Mesangial cell (primary cell): ENCODE measurements at places on chromosomes 12 and 14. TPM values are rescaled to one million over a fixed set of nuclear protein-coding genes. Genes with fewer than 3 reads are reported as not detected.

PTPN21 gene
- total RNA-seq: 7.7 and 13.1 TPM in 2 replicates

MLH3 gene
- 10.9 and 12.0 TPM in 2 replicates for total RNA-seq

ABCC9 gene
- total RNA-seq: 0.33 and 1.9 TPM in 2 replicates

ANO6 gene
- 35.8 and 43.5 TPM in 2 replicates for total RNA-seq

TMPRSS12 gene
- not detected in 2 replicates for total RNA-seq

RFLNA gene
- total RNA-seq: 8.6 and 10.6 TPM in 2 replicates

TAS2R13 gene
- 0.38 TPM in 1 of 2 replicates, not detected in the other for total RNA-seq

GPX2 gene
- not detected in 2 replicates for total RNA-seq

ALDH1L2 gene
- 8.3 and 10.0 TPM in 2 replicates for total RNA-seq

MUCL1 gene
- total RNA-seq: not detected in 2 replicates

PRORP gene
- 30.3 and 39.1 TPM in 2 replicates for total RNA-seq

RNASE7 gene
- not detected in 2 replicates for total RNA-seq

GPR68 gene
- 0.89 and 0.98 TPM in 2 replicates for total RNA-seq

PLEKHA5 gene
- total RNA-seq: 15.2 and 29.5 TPM in 2 replicates

LIN7A gene
- 1.8 and 3.7 TPM in 2 replicates for total RNA-seq

PLEKHG3 gene
- total RNA-seq: 60.0 and 136 TPM in 2 replicates

CELA1 gene
- not detected in 2 replicates for total RNA-seq

TAC3 gene
- total RNA-seq: not detected in 2 replicates

OR5AU1 gene
- total RNA-seq: not detected in 2 replicates

TSHR gene
- total RNA-seq: 7.2 TPM in 1 of 2 replicates, not detected in the other

GYS2 gene
- total RNA-seq: not detected in 2 replicates

GPR162 gene
- 0.33 and 3.7 TPM in 2 replicates for total RNA-seq

SLC6A13 gene
- total RNA-seq: 0.16 and 3.0 TPM in 2 replicates

WNT1 gene
- not detected in 2 replicates for total RNA-seq

ZNF605 gene
- 3.7 and 5.1 TPM in 2 replicates for total RNA-seq

JAG2 gene
- 0.65 and 2.4 TPM in 2 replicates for total RNA-seq

NRDE2 gene
- total RNA-seq: 6.4 and 7.5 TPM in 2 replicates

POTEG gene
- total RNA-seq: not detected in 2 replicates

CCDC85C gene
- total RNA-seq: 23.7 and 33.9 TPM in 2 replicates

SDS gene
- total RNA-seq: not detected in 2 replicates

CLEC4C gene
- total RNA-seq: not detected in 2 replicates

NTF3 gene
- total RNA-seq: 0.16 and 0.25 TPM in 2 replicates

TAMALIN gene
- total RNA-seq: 0.98 and 5.1 TPM in 2 replicates

FITM1 gene
- total RNA-seq: 0.13 TPM in 1 of 2 replicates, not detected in the other
